ENCODE measurements at places on chromosomes 12 and 14. TPM values are rescaled to one million over a fixed set of nuclear protein-coding genes. Genes with fewer than 3 reads are reported as not detected.

The MYBPC1 gene
- 1.7 TPM for polyA plus RNA-seq

The IGF1 gene
- polyA plus RNA-seq = 11.0 TPM

The KRT77 gene
- polyA plus RNA-seq = 0.08 TPM

The STAB2 gene
- polyA plus RNA-seq = 0.55 TPM

The M6PR gene
- 67.6 TPM for polyA plus RNA-seq

The KCNMB4 gene
- polyA plus RNA-seq = 3.7 TPM

The CPM gene
- 74.8 TPM for polyA plus RNA-seq

The ZC2HC1C gene
- polyA plus RNA-seq = 3.6 TPM

The SLC39A2 gene
- 0.06 TPM for polyA plus RNA-seq

The SLC25A47 gene
- 0.07 TPM for polyA plus RNA-seq

The SALL2 gene
- 6.6 TPM for polyA plus RNA-seq

The KIF5A gene
- 0.11 TPM for polyA plus RNA-seq

The PLA2G1B gene
- polyA plus RNA-seq = 11.8 TPM

The IFI27L2 gene
- 22.5 TPM for polyA plus RNA-seq

The PYGL gene
- 147 TPM for polyA plus RNA-seq

The NYNRIN gene
- polyA plus RNA-seq = 2.7 TPM

The DTX1 gene
- polyA plus RNA-seq = 3.4 TPM

All from adipose tissue (tissue), 3 donors.